Activated CD4-positive, alpha-beta T cell treated with anti-CD3 and anti-CD28 coated beads, Interleukin-2, Interleukin-4, amounts not matched to agents 100 ng/mL and 50 ng/mL, durations not matched to agents 16 hours and 8 hours (primary cell): ENCODE measurements at places on chromosomes 7 and 10.

- DNase-seq, result no peak
These were observed 24.5 kb downstream of the IL15RA start for GRCh38 chr10:5952731-5953385.

- DNase-seq, result peak; percentile 54
These were observed 36.0 kb downstream of the DNAJB9 start for GRCh38 chr7:108605559-108606201.

- DNase-seq, result no peak
These were observed 191.6 kb downstream of the FANK1 start for GRCh38 chr10:126087796-126088505.

- peak; percentile 17 for DNase-seq
These were observed 25.9 kb downstream of the GRK5 start for GRCh38 chr10:119233123-119233820.

GRCh38 chr7:101265622-101266516, 21.0 kb upstream of the FIS1 start:
- DNase-seq, result no peak

DNA sequence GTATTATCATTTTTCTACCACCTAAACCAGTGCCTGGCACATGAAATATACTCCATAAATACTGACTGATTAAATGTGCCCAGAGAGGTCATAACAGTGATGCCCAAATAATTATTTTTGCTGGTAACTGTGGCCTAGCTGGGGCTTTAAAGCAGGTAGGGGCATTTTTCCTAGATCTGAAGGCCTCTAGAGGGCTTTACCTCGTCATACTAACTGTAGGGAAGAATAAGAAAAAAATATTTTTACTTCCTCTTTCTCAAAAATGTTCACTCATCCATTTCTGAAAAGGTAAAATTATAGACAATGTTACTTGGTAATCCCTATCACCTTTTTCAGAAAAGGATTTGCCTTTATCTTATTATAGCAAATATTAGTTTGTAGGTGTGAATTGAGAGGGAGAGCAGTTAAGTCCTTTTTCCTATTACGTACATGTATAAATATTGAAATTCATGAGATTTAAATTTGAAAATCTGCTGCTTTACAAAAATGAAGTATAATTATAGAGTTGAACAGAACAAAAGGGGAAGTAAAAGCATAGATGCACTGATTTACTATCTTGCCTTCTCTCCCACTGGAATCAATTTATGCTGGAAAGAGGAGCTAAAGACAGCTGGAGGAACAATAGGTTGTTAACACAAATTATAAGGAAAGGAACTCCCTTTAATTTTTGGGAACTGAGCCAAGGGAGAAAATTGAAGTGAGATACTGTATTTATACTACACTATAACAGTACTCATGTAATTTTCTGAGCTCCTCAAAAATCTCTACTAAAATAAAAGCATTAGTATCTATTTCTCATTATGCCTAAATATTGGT, 71.5 kb upstream of the NOBOX start:
- DNase-seq, result no peak

GRCh38 chr10:113880236-113880635, 25.8 kb downstream of the NHLRC2 start:
- DNase-seq, result no peak

GRCh38 chr10:38605153-38605661, 511.1 kb downstream of the ZNF37A start:
- no peak for DNase-seq

- DNase-seq, result no peak
These were observed 64.6 kb downstream of the WDR37 start for GRCh38 chr10:1120801-1121211.

GRCh38 chr10:7445474-7446185, 34.8 kb upstream of the SFMBT2 start:
- no peak for DNase-seq

GRCh38 chr7:19113855-19114550, 3.4 kb downstream of the TWIST1 start:
- no peak for DNase-seq

- no peak for DNase-seq
These were observed 9.3 kb upstream of the PRSS1 start for GRCh38 chr7:142739923-142740492.

DNA sequence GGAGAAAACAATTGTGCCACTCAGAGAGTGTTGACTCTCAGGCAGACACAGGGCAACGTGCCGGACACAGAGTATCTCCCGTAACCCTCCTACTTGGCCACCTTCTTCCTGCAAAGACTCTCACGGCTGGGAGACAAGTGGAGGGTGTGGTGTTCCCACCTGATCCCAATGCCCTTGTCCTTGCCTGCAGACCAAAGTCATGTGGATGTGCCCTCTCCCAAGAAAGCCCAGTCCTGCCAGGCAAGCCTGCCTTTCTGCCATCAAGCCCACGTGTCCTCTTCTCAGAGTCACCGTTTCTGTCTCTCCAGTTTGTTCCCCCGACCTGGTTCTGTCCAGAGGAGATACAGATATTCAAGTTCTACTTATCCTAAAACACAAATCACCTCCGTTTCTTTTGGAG, 723 bp downstream of the PNLIPRP2 start:
- no peak for DNase-seq

GRCh38 chr7:157204134-157204533, 65.4 kb downstream of the UBE3C start:
- DNase-seq, result no peak

DNA sequence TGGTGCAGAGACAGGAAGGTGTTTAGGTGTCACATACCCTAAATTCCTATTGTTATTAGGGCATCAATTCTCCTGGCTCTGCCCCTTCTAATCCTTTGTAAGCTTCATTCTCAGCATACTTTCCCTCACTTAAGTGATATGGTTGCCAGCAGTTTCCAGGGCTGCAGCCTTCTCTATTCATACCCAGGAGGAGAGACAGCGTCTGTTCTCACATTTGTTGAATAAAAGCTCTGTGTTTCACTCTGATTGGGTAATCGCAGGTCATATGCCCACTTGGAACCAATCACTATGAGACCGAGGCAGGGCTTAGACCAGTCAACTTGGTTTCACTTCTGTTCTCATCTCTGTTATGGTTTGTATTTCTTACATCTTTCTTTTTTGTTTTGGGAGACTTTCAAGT, 109.6 kb upstream of the MTPN start:
- no peak for DNase-seq

GRCh38 chr7:7183838-7184463, 1.6 kb downstream of the C1GALT1 start:
- no peak for DNase-seq

DNA sequence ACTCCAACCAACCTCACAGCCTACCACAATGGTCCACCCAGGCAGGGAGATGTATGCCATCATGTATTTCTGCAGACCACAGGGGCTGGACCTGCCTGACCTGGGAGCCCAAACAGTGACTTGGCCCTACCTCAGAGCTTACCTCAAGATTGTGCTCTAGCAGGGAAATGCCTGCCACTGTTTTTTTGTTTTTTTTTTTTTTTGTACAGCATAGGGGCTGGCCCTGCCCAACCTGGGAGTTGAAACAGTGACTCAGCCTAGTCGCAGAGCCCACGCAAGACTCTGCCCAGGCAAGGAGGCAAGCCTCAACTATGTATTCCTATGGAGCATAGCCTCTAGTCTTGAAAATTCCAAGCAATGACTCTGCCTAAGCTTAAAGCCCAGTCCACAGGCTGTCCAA, 39.3 kb upstream of the CDK6 start:
- no peak for DNase-seq

GRCh38 chr10:131211965-131212619, 99.4 kb downstream of the TCERG1L start:
- no peak for DNase-seq

- DNase-seq, result no peak
These were observed 218.3 kb downstream of the TRIL start for GRCh38 chr7:28739826-28740225.

- DNase-seq, result no peak
These were observed 5.9 kb downstream of the DIP2C start for GRCh38 chr10:683448-684071.

DNA sequence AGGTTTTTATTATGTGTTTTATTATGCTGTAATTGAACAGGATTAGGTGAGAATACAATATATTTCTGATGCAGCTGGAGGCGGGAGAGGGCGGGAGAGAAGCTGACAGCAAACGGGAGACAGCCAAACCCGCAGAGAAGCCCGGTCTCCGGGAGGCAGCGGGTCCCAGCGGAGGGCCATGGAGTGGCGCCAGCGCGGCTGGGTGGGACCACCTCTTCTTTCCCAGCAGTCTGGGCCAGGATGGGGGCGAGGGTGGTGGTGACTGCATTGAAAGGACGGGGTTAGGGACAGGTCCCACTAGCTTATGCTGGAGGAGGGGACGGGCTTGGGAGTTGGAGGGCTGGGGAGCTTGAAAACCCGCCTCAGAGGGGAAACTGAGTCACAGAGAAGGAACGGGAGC, 14.5 kb upstream of the KAZALD1 start:
- no peak for DNase-seq

DNA sequence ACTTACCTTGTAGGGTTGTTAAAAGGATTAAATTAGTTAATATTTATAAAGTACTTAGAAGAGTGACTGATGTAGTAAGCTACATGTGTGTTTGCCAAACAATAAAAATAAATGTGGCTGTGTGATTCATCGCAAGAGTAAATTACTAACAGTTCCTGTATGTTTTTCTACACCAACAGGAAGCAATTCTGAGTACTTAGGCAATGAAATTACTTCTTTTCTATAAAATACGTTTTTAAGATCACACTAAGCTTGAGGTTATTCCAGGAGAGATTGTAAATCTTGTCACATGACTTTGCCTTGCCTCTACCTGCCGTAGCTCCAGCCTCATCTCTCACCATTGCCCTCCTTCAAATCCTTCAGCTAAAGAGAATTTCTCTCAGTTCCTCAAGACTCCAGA, 18.1 kb upstream of the GSTK1 start:
- DNase-seq, result peak; percentile 73

- no peak for DNase-seq
These were observed 2.5 kb upstream of the AVPI1 start for GRCh38 chr10:97689559-97690020.

- DNase-seq, result no peak
These were observed 21.1 kb downstream of the NCAPG2 start for GRCh38 chr7:158683541-158683940.

DNA sequence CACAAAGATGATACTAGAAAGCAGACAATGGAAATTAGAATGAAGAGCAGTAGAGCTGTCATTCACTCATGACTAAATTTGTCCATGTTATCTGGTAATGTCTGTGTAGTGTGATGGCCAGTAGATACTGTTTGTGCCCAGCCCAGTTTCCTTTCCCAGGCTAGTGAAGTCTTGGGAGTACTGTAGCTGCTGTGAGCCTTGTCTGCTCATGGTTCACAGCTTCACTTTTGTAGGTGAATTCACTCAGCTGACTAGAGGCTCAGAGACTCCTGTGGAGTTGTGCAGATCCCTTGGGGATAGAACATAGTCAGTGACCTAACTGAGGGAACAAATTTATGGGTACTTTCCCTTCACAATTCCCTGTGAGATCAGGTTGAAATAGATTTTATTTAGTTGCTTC, 572.5 kb downstream of the ARL4A start:
- no peak for DNase-seq

- no peak for DNase-seq
These were observed 24.9 kb upstream of the WDFY4 start for GRCh38 chr10:48659790-48660189.

GRCh38 chr7:144437370-144438191, 34.1 kb upstream of the NOBOX start:
- peak; percentile 48 for DNase-seq

DNA sequence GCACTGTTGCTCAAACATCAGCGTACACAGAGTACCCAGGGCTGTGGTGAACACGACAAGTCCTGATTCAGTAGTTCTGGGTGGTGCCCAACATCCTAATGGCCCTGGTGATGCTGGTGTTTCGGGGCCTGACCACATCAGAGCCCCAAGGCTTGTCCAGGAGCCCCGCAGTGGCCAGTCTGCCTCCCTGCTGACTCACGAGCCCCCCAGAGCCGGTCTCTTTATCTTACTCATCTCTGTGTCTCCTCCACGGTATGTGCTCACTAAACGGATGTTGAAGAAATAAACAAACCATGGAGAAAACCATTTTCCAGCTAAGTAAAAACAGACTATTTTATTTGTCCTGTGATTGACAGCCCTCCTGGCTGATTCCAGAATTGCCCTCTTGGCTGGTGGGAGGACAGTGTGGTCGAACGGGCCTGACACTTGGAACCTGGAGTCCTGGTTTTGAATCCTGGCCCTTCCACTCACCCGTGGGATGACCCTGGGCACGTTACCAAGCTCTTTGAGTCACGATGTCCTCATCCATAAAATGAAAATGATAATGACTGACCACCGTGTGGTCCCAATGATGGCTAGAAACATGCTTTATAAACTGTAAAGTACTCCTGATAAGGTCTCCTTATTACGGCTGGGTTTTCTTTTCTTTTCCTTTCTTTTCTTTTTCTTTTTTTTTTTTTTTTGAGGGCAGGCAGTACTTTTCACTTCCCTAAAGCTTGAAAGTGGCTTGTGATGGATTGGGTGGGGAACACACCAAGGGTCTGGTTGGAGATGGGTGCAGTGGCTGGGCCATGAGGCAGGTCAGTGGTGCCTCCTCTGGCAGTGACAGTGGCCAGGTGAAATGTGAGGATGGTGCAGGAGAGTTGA, 5.7 kb downstream of the HIP1 start:
- DNase-seq, result no peak

- DNase-seq, result no peak
These were observed 65.0 kb downstream of the RBM33 start for GRCh38 chr7:155709453-155709852.

GRCh38 chr10:109846832-109847231, 76.5 kb downstream of the XPNPEP1 start:
- DNase-seq, result no peak
